Amygdala (tissue), 56 donors: ENCODE measurements at places on chromosomes 12 and 14.

GRCh38 chr12:108152170-108152538 lies 23.1 kb downstream of the WSCD2 start:
- no peak for DNase-seq

GRCh38 chr14:45332360-45332988 lies 79.5 kb upstream of the MIS18BP1 start:
- DNase-seq = no peak

GRCh38 chr14:75234173-75235115 lies 44.2 kb upstream of the FOS start:
- peak; percentile 20 for DNase-seq

DNA sequence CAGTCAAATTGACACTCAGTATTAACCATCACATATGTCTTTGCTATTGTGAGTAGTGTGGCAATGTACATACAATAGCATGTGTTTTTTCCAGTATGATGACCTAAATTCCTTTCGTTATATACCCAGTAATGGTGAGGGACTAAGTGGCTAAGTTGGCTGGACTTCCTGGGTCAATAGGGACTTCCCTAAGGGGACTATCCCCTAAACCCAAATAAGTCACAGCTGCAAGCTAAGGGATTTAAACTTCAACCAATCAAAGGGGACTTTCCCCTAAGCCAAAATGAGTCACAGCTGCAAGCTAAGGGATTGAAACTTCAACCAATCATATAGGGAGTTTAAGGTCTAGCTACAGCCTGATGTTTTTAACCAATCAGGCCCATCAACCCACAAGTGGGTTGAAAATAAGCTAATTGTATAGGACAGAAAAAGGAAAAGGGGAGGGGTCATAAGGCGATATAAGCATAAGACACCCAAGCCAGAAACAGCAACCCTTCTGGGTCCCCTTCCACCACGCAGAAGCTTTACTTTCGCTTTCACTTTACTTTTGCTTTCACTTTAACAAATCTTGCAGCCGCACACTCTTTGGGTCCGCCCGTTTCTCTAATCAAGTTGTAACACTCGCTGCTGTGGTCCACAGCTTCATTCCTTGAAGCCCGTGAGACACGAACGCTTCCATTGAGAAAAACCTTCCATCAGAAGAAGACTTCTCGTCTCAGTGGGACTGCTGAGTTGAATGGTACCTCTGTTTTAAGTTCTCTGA lies 404.4 kb downstream of the FLRT2 start:
- peak; percentile 6 for DNase-seq

DNA sequence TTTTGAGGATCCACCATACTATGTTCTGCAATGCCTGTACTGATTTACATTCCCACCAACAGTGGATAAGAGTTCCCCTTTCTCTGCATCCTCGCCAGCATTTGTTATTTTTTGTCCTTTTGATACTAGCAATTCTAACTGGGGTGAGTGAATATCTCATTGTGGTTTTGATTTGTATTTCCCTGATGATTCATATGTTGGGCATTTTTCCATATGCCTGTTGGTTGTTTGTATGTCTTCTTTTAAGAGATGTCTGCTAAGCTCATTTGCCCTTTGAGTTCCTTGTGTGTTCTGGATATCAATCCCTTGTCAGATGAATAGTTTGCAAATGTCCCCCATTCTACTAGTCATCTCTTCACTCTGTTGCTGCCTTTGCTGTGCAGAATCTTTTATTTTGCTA lies 49.0 kb upstream of the MSRB3 start:
- no peak for DNase-seq

DNA sequence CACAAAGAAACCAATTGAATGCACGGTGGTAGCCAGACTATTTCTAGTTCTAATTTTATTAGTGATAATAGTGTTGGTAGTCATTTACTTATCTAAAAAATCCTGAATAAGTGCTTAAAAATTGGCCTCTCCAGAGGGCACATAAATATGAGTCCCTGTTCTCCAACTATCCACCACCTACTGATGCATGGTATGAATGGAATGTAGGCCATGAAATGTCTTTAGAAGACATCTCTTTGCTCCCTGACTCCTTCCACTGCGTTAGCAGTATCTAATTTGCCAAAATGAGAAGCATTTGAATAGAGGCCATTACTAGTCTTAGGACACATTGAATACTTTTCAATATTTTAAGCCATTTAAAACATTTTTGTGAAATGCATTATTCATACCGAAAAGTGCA lies 261.7 kb downstream of the LRFN5 start:
- no peak for DNase-seq

GRCh38 chr14:55298500-55298822 lies 27.2 kb downstream of the FBXO34 start:
- DNase-seq = no peak

GRCh38 chr14:105088812-105089745 lies 23.8 kb upstream of the GPR132 start:
- no peak for DNase-seq

DNA sequence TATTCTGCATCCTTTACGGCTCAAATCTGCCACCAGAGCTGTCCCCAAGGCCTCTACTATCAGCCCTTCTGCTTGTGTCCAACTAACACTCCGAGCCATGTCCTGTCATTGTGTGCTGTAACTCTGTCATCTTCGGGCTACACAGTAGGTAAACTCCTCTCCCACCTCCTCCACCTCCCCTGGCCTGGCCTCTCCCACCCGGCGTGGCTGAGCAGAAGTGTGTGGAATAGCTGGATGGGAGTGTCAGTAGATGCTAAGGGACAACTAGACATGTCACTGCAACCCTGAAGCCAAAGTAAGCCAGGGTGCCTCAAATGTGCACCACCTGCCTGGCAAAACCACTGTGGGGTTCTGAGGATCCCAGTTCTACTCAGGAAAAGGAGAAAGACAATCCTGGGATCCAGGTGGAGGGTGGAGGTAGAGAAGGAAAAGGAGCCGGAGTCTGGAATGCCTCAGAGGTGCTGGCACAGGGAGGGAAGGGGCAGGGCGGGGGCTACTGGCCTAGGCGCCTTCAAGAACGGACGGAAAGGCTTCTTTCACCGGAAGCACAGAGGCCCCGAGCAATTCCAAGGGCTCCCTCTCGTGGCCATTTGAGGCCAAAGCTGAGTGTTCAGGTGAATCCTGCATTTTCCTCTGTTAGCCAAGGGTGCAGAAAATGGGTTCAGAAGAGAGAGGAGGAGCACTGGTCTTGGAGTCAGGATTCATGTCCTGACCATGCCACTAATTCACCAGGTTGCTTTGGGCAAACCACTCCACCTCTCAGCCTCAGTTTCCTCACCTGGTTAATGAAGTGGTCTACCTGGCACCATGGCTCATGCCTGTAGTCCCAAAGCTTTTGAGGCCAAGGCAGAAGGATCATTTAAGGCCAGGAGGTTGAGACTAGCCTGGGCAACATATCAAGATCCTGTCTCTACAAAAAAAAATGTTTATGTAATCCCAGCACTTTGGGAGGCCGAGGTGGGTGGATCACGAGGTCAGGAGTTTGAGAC lies 20.5 kb upstream of the FAM181A start:
- no peak for DNase-seq

- DNase-seq = no peak
These were observed 626 bp downstream of the TXNDC16 start for GRCh38 chr14:52551696-52552062.

DNA sequence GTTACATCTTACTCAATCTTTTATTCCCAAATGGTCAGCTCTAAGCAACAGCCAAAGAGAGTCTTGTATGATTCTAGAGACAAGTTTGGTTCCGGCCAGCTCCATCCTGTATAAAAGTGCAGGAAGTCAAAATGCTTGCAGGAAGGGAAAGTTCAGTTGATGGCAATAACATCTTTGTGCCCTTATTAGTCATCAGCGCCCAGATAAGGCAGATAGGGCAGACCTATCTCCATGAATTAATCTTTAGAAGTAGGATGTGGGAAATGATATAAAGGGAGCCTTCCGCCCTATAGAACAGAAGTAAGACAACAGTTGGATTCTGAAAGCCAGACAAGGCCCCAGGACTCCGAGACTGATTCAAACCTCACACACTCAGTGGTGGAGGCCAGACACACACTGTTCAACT lies 6.4 kb downstream of the GNS start:
- no peak for DNase-seq

DNA sequence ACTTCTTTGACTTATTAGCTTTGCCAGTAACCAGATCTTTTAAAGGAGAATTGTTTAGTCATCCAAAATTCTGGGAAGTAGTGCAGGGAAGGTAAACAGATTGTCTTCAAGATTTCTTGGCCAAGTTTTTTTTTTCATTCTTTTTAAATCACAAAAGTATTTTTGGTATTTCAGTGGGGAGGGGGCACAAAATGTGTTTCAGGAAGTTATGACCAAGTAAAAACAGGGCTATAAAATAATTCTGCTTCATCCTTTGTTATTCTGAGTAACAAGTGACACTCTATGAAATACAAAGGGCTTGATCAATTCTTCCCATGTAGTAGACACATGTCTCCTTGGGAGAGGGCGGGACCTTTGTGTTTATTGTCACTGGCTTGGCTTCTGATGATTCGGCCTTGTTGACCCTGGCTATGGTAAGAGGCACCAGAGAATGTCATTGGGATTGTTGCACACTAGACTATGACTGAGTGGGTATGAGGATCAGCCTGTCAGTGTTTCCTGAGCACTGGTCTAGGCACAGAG lies 55.4 kb downstream of the SUSD6 start:
- DNase-seq = no peak

GRCh38 chr12:122891661-122892525 lies 4.0 kb downstream of the VPS37B start:
- no peak for DNase-seq

DNA sequence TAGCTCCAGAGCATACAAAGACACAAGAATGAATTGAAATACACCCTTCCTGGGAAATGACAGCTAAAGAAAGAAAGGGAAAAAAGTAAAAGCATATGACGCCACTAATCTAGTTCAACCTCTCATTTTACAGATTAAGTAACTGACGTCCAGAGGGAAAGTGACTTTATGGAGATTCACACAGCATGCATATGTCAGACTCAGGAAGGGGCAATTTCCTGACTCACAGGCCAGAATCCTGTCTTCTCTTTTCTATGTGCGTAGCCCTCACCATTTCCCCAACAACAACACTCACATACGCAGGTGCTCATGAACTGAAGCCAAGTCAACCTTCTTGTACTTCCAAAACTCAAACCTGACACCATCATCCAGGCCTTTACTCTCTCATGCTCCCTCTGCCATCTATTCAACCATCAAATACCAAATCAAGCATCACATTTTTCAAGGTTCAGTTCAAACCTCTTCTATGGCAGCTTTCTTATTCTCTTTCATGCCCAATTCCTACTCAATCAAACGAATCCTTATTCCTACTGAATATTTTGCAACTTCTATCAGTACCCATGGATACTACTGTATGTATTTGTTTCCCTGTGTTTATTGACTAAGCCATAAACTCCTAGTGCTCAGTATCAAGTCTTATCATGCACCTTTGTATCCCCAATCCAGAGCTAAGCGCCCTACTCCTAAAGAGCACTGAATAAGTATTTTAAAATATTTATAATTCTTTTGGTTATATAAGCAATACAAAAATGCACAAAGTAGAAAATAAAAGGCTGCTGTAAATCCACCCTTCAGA lies 52.8 kb downstream of the STXBP6 start:
- no peak for DNase-seq

DNA sequence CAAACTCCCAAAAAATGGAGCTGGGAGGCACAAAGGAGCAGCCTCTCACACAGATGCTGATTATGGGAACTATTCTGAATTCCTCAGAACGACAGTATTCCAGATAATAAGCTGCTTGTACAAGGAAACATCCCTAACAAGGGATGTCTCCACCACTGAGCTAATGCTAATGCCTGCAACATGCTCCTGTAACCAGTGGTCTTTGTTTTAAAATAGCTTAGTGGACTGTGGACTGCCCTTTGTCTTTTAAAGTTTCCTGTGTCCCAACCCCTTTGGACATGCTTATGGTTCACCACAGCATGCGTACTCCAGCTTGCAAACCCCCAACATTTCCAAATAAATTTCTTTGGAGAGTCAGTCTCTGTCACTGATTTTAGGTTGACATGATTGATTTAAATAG lies 16.4 kb upstream of the PITPNM2 start:
- DNase-seq = no peak
